ENCODE measurements at places on chromosomes 12 and 14. TPM values are rescaled to one million over a fixed set of nuclear protein-coding genes. Genes with fewer than 3 reads are reported as not detected.

KRT2 gene
- total RNA-seq, result not detected

CLEC7A gene
- not detected for total RNA-seq

FGF6 gene
- not detected for total RNA-seq

DNAI7 gene
- not detected for total RNA-seq

SMOC1 gene
- 15.8 TPM for total RNA-seq

TDRD9 gene
- 1.3 TPM for total RNA-seq

RAPGEF3 gene
- total RNA-seq, result 8.2 TPM

FAM186B gene
- total RNA-seq, result 0.48 TPM

TAS2R19 gene
- total RNA-seq, result 1.2 TPM

CLEC2D gene
- total RNA-seq, result 4.0 TPM

PLCZ1 gene
- not detected for total RNA-seq

NTF3 gene
- not detected for total RNA-seq

KCNK10 gene
- total RNA-seq, result not detected

CYP27B1 gene
- 3.2 TPM for total RNA-seq

TEX22 gene
- 0.21 TPM for total RNA-seq

FSCB gene
- not detected for total RNA-seq

PYM1 gene
- total RNA-seq, result 27.0 TPM

PLD4 gene
- total RNA-seq, result not detected

GARIN6 gene
- not detected for total RNA-seq

GPR132 gene
- total RNA-seq, result 0.24 TPM

OR6C75 gene
- total RNA-seq, result not detected

METTL17 gene
- 64.6 TPM for total RNA-seq

KRT74 gene
- not detected for total RNA-seq

RILPL2 gene
- total RNA-seq, result 3.0 TPM

JPH4 gene
- not detected for total RNA-seq
